HS-27A (cell line): ENCODE measurements at places on chromosomes 5 and 9.

- no peak for DNase-seq
These were observed 506 bp downstream of the ADAMTS19 start for GRCh38 chr5:129460672-129460935.

- DNase-seq = no peak
These were observed 35.8 kb upstream of the TGFBR1 start for GRCh38 chr9:99069075-99069474.

DNA sequence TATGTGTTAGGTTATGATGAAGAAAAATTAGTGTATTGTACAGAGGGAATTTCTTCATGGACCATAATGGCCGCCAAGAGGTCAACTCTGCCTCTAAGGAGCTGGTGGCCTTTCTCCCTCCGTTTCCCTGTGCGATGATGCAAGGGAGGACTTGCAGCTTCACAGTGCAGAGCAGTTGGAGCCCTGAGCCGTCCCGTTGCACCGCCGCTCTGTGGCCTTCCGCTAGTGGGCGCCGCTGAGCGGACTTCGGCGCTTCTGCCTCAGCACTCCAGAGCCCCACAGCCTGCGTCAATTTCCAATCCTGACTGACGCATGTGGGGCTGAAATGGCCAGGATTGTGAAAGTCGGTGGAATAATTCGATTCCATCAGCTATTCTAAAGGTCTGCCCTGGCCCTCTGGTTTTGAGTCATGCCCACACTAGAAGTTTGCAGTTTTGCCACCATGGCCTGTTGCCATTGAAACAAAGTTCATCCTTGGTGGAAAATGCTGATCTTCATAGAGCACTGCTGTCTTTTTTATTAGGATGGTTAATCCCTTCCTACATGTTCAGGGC is 22.7 kb upstream of the LECT2 start:
- no peak for DNase-seq

DNA sequence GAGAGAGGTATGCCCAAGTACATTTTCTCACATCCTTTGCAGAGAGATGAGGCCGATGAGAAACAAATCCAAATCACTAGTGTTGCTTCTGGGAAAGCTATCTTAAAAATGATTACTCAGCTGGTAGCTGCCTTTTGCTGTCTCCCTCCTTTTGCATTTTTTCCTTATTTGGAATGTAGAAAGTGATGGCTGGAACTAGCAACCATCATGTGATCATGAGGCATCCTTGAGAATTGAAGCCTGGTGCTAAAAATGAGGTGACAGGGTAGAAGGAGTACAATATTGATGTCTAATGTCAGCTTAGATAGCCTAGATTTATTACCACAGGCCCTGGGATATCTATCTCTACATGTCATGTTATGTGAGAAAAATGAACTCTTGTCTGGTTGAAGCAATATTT is 109.3 kb upstream of the TAF11L2 start:
- no peak for DNase-seq

DNA sequence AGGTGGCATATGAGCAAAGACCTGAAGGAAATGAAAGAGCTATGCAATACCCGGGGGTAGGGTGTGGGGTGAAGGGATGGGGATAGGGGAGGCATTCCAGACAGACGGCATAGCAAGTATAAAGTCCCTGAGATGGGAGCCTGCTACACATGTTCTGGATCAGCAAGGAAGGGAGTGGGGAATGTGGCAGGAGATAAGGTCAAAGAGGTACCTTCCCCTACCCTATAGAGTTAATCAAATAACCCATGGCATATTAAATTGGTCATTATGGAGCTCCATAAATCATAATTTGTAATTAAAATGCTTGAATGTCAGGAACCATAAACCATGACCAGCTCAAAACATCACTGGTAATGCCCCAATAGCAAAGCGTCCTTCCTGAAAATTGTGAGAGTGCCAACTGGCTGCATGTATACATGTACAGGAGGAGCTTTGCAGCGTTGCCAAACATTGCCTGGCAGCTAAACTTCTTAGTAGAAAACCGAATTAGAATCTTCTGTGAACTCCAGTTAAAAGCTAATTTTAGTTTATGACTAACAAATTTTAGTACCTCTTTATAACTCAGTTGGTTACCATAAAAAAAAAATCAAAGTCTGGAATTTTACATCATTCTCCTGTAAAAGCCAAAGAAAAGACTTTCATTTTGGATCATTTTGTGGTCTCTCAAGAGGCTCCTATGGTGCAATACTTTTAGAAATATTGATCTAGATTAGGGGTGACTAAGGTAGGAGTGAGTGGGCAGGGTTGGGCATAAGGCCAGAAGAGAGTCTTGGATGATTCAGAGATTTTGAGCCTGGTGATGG is 4.7 kb downstream of the DNAI1 start:
- peak; percentile 46 for DNase-seq

- DNase-seq = peak; percentile 15
These were observed 22.6 kb upstream of the CTNNAL1 start for GRCh38 chr9:109035684-109036423.

GRCh38 chr5:6721442-6721841 is 8.2 kb downstream of the TENT4A start:
- no peak for DNase-seq

- peak; percentile 45 for DNase-seq
These were observed 720 bp downstream of the TUSC1 start for GRCh38 chr9:25677301-25678146.

DNA sequence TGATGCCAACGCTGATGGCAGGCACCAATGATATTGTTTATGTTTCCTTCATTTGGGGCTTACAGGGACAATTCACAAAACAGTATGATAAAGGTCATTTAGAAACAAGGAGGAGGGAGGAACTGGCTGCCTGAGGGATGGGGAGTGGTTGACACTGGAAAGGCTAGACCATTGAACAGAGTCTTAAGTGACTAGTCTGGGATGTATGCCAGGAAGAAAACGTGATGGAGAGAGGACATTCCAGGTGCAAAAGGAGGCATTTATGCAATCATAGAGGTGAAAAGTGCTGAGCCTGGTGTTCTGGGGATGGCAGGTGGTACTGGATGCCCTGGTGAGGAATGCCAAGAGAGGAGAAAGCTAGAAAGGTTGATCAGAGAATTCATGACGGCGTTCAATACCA is 153.4 kb downstream of the ZNF462 start:
- no peak for DNase-seq

DNA sequence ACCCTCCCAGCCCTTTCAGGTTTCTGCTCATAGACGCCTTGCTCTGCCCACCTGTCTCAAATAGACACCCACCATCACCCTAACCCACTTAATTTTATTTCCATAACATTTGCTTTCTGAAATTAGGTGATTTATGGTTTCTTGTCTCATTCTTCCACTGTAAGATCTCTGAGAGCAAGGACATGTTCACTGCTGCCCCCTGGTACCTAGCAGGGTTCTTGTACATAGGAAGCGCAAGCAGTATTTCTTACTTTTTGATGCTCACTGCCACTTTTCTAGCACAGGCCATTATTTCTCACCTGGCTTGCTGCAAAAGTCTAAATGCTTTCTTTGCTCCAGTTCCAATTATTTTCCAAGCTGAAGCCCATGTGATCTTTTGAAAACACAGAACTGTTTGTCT is 16.8 kb downstream of the C9orf57 start:
- no peak for DNase-seq

DNA sequence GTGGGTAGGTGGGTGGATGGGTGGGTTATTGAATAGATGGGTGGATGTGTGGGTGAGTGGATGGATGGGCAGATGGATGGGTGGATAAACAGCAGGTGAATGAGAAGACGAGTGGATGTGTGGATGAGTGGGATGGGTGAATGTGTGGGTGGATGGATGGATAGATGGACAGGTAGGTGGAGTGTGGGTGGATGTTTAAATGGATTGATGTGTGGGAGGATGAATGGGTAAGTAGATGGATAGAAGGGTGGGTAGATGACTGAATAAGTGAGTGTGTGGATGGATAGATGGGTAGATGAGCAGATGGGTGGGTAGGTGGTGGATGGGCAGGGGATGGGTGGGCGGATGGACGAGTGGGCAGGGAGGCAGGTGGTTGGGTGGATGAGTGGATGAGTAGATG is 397.6 kb upstream of the IRX4 start:
- DNase-seq = no peak

- no peak for DNase-seq
These were observed 8.7 kb upstream of the SH3PXD2B start for GRCh38 chr5:172463031-172463430.

DNA sequence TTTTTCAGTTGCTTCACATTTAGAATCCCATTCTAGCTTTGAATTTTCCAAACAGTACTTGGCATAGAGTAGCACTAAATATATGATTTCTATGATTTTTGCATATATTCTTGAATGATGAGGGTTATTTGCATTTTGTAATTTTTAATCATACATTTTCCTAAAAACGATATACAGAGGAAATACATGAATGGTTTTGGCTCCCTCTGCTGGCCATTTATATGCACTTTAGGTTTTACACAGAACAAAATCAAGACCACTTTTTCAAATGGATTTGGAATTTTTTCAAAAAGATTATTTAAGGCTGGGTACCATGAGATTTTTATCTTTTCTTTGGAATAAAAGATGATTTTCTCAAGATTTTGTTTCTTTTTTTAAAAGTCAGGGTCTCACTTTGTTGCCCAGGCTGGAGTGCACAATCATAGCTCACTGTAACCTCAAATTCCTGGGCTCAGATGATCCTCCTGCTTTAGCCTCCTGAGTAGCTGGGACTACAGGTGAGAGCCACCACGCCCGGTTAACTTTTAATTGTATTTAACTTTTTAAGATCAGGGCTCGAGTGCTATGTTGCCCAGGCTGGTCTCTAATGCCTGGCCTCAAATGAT is 16.7 kb upstream of the COMMD10 start:
- peak; percentile 3 for DNase-seq

GRCh38 chr9:31745468-31745867 is 639.0 kb upstream of the ACO1 start:
- no peak for DNase-seq

DNA sequence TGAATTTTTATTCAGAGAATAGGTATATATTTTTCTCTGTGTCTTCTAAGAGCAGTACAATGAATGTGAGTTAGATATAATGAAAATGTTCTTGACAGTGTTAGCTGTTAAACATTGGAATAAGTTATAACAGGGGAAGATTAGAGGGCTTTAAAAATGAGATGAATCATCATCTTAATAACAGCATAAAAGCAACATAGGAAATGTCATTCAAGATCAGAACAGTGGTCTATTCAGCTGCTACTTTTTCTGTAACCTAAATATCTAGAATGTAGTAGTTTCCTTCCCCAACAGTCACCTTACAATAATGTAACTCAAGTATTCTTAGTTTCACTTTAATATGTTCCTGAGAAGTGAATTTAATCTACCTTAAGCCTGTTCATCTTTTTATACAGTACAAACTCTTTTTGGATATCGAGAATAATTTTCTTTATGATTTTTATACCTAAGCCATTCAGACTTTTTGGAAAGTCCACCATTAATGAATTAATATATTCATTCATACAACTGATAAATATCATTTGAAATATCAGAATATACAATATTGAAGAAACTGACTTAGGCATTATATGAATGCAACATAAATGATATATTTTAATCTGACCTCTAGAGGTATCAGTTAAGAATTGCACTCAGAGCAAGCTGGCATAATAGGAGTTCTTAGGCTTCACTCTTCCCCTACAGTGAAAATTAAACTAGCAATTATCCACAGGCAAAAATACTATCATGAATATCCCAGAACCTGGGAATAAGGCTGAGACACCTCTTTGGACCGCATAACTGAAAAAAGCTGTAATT is 66.1 kb upstream of the EDIL3 start:
- no peak for DNase-seq

DNA sequence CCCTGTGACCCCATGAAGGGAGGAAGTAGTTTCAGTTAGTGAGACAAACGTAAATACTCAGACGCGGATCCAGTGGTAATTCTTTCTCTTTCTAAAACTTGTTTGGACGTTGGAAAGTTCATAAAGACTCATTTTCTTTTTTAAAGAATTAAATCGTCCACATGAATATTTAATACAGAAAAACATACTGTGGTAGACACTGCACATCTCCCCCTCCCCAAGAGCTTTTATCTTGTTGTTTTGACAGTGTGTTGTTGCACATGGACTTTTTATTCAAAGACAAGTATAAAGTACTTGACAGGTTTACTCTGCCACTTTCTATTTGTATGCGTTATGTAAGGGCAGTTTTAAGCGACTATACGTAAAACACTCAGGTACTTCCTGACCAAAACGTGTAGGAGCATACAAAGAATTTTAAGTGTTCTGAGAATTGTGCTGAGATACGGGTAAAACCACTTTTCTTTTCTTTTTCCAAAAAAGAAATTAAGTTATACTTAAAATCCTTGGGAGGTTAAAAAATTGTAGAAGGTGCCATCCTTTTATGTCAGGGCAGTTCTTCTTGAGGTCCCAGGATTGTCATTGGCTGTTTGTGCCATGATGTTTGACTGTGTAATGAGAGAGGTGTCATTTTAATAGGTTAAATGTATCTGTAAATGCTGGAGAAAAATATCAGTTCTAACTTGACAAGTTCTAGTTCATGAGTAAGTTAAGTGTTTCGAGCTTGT is 1.3 kb downstream of the NIPBL start:
- DNase-seq = no peak

- no peak for DNase-seq
These were observed 1313.5 kb upstream of the WWC1 start for GRCh38 chr5:166977911-166978422.

DNA sequence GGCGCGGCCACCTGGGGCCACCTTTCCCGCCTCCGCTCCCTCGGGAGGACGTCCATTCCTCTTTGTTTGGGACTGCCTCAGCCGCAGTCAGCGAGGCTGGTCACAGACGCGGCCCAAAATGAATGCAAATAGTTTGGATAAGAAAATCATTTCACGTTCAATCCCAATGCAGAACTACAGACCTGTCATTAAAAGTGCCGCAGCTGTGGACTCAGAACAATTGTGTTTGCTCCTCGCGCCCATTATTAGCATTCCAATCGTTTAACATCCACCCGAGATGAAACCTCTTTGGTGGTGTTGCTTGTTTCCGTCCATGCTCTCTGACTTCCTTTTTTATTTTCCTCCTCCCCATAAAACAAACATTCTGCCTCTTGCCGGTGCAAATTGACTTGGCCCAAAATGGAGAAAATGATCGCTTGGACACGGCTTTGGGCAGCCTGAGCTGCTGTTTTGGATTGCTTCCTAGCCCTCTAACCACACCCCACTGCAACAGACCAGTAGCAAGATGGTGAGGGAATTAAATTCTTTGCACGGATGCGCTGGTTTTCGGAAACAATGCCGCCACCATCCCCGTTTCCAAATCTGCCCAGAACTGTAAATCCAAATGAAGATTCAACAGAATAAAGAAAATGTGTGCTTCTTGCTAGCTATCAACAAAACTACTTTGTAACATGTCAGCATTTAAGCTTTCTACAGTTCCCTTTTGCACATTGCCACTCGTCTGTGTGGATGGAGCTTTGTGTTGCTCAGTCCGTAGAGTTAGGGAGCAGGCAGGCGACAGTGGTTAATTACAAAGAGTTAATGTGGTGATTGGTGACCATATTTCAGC is 784 bp downstream of the NLN start:
- no peak for DNase-seq

GRCh38 chr9:133686642-133687575 is 50.7 kb downstream of the DBH start:
- DNase-seq = no peak
